ENCODE measurements at places on chromosomes 16 and 17. TPM values are rescaled to one million over a fixed set of nuclear protein-coding genes. Genes with fewer than 3 reads are reported as not detected.

The OR2C1 gene
- total RNA-seq, result not detected

The EVI2A gene
- total RNA-seq, result 0.29 TPM

The WSCD1 gene
- total RNA-seq, result 55.6 TPM

The RUNDC3A gene
- total RNA-seq, result 0.07 TPM

The SCIMP gene
- not detected for total RNA-seq

The OR1G1 gene
- total RNA-seq, result not detected

The FA2H gene
- total RNA-seq, result 11.5 TPM

The LPO gene
- total RNA-seq, result not detected

The ACE gene
- total RNA-seq, result 1.3 TPM

The RRN3 gene
- 19.5 TPM for total RNA-seq

The HOXB1 gene
- total RNA-seq, result not detected

The PLLP gene
- total RNA-seq, result 2.5 TPM

The GPRC5C gene
- total RNA-seq, result 61.7 TPM

The UTS2R gene
- not detected for total RNA-seq

The SLC39A11 gene
- 8.4 TPM for total RNA-seq

The SMPD3 gene
- not detected for total RNA-seq

The ETV4 gene
- 63.9 TPM for total RNA-seq

The ARL6IP1 gene
- total RNA-seq, result 536 TPM

The ARHGDIG gene
- total RNA-seq, result not detected

The SMIM22 gene
- total RNA-seq, result 0.98 TPM

The WNK4 gene
- total RNA-seq, result 2.3 TPM

The DYNLRB2 gene
- not detected for total RNA-seq

The NPIPB13 gene
- 4.0 TPM for total RNA-seq

The JUP gene
- 314 TPM for total RNA-seq

The PPM1E gene
- total RNA-seq, result 1.7 TPM

The MT1A gene
- 62.4 TPM for total RNA-seq

The TNRC6A gene
- total RNA-seq, result 29.5 TPM

The ERN2 gene
- total RNA-seq, result 0.35 TPM

The GRAPL gene
- not detected for total RNA-seq

The NPIPB2 gene
- total RNA-seq, result 0.36 TPM

The STX4 gene
- total RNA-seq, result 19.5 TPM

The ARSG gene
- total RNA-seq, result 1.5 TPM

The CACNG4 gene
- total RNA-seq, result 0.29 TPM

The KCTD19 gene
- total RNA-seq, result 0.35 TPM

The C16orf92 gene
- not detected for total RNA-seq

The NAGPA gene
- 15.8 TPM for total RNA-seq

The SCN4A gene
- under 0.01 TPM for total RNA-seq

The MPP2 gene
- total RNA-seq, result 14.1 TPM

The TP53TG3C gene
- total RNA-seq, result not detected

The CYBC1 gene
- 72.1 TPM for total RNA-seq

The HID1 gene
- total RNA-seq, result 9.0 TPM

The DPEP2NB gene
- not detected for total RNA-seq

The USP32 gene
- 18.7 TPM for total RNA-seq

The DDX42 gene
- 44.6 TPM for total RNA-seq

The LITAFD gene
- not detected for total RNA-seq

The DPEP2 gene
- total RNA-seq, result not detected

The SLC13A2 gene
- not detected for total RNA-seq
